ENCODE measurements at places on chromosomes 16 and 17.

DNA sequence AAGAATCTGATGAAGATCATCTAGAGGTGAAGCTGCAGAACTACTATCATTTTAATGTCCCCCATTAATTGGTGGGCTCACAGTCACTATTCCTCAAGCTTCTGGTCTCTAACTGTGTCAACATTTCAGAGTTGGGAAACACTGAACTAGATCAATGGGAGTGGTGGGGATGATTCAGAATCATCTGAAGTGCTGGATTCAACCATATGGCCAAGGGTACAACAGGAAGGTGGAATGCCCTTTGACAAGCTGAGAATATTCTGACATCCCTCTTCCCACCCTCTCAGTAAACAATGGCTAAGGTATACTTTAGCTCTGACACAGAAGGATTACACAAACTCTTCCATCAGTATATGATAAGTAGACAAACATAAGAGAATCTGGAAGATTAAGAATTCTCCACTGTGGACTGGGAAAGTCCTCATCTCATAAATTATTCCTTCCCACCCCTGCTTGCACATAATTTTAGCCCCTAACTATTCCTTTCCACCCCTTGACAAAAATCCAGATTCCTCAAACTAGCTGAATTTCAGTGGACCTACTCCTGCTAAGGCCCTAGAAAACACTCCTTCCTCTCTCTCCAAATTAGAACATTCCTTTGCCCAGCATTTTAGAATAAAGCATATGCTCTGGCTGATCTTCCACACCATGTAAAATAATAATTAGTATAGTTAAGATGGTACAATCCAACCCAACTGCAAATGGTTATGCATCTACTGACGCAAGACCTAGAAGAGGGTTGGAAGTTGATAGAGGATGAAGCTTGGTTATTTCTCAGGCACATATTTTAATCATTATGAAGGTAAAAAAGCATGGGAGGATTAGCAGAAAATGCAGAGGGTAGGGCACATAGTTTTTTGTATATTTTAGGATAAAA is 16.3 kb upstream of the RFFL start:
- DNase-seq, result no peak

DNA sequence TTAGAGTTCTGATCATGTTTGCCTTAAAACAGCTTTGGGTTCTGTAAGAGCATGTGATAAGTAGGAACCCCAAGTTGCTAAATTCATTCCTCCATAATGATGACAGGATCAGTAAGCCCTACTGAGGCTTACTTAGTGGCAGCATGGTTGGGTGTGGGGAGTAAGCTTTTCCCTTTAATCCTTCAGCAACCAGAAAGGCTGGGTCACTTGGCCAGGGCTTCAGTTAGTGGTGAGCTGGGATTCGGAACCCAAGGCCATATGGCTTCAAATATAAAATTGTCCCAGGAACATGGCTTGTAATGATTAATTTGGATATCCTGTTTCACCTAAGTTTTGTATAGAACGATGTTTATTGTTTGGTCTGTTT is 850 bp downstream of the GINS3 start:
- no peak for DNase-seq

GRCh38 chr16:51523400-51523799 is 372.3 kb upstream of the SALL1 start:
- no peak for DNase-seq

- no peak for DNase-seq
Observed at GRCh38 chr16:6232056-6232455, 1100.6 kb upstream of the RBFOX1 start.

DNA sequence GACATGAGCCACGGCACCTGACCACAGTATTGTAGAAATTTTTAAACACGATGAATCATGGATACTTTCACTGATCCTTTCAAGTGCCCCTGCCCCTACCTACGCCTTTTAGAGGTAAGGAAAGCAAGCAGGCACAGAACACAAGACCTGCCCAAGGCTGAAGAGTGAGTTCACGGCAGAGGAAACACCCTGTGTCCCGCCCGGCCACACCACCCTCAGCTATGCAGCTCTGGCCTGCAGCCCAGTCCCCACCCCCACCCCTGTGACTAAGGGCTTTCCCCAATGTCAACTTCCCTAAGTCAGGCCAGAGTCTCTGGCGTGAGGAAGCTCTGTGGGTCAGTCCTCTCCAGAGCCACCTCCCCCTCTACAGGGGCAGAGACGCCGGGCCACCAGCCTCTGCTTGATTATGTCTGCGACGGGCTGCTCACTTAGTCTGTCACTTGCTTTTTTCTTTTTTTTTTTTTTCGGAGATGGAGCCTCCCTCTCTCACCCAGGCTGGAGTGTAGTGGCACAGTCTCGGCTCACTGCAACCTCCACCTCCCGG is 8.4 kb downstream of the SLC16A5 start:
- DNase-seq, result no peak

DNA sequence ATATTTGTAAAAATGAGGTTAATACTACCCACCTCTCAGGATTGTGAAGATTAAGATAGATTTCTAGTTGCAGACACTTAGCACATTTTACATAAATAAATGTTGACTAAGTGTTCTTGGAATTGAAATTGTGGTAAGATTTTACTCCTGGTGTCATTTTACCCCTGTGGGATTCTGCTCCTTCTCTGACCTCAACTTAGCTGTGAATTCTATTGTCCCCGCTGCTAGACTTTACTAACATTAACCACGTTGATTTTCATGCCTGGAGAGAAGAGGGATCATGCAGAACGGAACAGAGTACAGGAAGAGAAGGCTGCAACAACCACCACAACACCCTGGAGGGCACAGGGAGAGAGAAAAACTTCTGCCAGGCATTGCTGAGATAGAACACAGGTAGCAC is 2.1 kb upstream of the TOM1L1 start:
- DNase-seq, result no peak

- no peak for DNase-seq
Observed at GRCh38 chr16:86198206-86199118, 299.5 kb downstream of the IRF8 start.

DNA sequence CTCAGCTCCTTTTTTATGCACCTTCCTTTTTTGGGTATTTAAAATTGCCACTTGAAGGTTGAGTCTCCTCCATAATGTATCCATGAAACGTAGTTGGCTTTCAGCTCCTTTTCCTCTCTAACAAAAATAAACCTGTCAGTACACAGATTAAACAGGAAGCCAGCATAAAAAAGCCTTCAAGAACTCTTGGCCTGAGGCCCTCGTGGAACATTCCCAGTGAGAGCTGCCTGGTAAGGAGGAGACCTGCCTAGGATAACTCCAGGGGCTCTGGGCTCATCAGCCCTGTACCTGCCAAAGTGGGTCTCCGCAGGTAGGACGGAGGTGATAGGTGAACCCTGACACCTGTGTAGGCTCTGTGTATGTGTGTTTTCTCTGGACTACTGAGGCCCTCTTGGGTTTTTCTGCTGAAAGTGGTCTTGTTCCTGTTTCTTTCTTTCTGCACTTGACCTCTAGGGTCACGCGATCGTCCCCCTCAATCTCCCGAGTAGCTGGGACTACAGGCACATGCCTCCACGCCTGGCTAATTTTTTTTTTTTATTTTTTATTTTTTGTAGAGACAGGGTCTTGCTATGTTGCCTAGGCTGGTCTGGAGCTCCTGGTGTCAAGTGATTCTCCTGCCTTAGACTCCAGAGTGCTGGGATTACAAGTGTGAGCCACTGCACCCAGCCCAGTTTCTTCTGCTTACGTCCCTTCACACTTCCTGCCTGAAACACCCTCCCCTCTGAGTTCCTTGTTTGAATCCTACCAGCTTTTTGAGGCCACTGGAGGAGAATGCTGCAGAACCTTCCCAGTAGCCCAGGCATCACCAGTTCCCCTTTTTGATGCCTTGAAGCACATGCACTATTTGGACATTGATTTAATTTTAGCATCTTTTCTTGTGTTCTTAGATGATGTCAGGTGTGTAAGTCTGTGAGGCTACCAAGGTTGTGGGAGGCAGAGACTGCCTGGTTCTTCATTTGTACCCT is 9.8 kb downstream of the PGS1 start:
- DNase-seq, result no peak

- peak; percentile 29 for DNase-seq
Observed at GRCh38 chr17:69533481-69534234, 119.2 kb downstream of the MAP2K6 start.

- DNase-seq, result no peak
Observed at GRCh38 chr17:82930924-82931698, 91.3 kb upstream of the ZNF750 start.

DNA sequence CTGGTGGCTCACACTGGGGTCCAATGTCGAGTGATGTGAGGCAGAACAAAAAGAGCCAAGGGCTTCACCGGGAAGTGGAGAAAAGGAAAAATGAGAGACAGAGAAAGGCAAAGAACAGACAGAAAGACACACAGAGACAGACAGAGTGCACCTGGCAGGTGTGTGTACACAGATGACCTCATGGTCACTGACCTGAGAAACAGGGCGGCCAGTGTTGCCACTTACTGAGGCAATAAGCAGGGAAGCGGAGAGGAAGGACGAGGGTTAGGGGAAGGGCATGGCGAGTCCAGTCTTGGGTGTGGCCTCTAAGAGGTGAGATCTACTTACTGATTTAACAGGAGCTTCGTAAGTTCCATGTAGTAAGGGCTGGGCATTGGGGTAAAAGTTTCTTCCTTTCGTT is 7.5 kb downstream of the GINS2 start:
- no peak for DNase-seq

DNA sequence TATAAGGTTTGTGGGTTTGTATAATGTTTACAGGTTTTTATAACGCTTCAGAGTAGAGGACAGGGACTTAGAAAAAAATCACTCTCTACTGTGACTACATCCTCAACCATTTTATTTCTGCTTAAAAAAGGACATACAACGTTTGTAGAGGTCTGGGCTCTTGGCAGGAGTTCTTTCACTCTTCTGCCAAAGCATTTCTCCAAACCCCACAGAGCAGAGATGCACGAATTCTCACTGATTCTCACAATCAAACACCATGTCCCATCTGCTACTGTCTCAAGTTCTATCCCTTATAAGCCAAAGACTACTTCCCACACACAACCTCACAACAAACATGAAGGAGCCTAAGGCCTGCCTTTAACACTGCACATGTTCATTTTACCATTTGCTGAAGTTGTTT is 7.0 kb upstream of the ANKFY1 start:
- no peak for DNase-seq

- no peak for DNase-seq
Observed at GRCh38 chr16:46496701-46497100, 124.5 kb downstream of the SHCBP1 start.

GRCh38 chr16:54454616-54455015 is 168.0 kb upstream of the IRX3 start:
- no peak for DNase-seq

DNA sequence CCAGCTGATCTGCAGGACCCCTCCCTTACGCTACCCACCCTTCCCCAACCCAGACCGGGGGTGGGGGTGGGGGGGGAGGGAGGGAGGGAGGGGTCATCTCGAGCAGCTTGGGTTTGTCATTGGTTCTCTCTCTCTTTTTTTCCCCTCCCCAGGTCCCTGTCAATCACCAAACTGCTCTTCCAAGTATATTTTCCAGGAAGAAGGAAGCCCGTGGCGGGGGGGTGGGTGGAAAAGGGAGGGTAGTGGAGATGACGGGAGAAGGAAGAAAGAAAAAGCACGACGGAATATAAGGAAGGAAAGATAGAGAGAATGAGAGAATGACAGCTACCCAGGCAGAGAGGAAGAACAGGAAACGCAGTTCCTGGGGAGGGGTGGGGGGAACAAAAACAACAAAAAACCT is 17.9 kb downstream of the SALL1 start:
- peak; percentile 43 for DNase-seq

GRCh38 chr17:74452841-74453661 is 13.4 kb upstream of the CD300A start:
- DNase-seq, result peak; percentile 58

GRCh38 chr17:60395508-60396065 is 3.7 kb upstream of the USP32 start:
- no peak for DNase-seq

DNA sequence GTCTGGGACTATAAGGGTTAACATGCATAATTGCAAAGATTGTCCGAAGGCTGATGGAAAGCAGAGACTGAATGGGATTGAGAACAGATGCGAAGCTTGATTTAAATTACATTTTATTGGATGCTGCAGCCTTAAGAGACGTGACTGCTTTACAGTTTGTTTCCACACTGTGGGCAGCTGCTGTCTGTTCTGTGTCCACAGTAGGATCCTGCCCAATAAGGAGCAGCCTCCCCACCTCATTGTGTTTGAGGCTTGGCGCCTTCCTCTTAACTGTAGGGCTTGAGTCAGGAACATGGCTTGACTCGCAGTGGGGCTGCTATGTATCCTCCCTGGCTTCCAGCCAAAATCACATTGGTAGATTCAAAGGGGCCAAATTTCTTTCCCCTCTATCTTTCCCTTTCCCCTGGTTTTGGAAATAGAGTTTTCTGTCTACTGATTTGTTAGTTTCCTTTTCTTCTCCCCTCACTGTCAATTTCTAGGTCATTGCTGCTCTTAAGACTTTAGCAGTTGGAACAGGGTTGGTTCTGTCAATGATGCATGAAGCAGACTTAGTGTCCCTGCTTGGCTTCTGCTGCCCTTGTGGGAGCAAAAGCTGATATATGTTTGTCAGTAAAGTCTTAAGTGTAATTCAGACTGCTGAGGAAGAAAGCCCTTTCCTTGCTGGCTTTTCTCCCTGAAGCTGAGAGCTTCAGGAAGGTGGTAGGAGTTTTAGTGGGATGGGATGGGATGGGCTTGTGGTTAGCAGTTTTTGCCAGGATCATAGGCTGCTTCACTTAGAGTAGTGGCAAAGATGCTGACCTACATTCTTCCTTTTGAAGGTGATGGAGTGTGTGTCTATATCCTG is 5.0 kb upstream of the RARA start:
- DNase-seq, result no peak

GRCh38 chr17:65013613-65014391 is 42.7 kb downstream of the GNA13 start:
- no peak for DNase-seq

GRCh38 chr16:87457709-87458423 is 35.0 kb downstream of the ZCCHC14 start:
- no peak for DNase-seq

- no peak for DNase-seq
Observed at GRCh38 chr17:17305281-17305801, 2.2 kb downstream of the NT5M start.

DNA sequence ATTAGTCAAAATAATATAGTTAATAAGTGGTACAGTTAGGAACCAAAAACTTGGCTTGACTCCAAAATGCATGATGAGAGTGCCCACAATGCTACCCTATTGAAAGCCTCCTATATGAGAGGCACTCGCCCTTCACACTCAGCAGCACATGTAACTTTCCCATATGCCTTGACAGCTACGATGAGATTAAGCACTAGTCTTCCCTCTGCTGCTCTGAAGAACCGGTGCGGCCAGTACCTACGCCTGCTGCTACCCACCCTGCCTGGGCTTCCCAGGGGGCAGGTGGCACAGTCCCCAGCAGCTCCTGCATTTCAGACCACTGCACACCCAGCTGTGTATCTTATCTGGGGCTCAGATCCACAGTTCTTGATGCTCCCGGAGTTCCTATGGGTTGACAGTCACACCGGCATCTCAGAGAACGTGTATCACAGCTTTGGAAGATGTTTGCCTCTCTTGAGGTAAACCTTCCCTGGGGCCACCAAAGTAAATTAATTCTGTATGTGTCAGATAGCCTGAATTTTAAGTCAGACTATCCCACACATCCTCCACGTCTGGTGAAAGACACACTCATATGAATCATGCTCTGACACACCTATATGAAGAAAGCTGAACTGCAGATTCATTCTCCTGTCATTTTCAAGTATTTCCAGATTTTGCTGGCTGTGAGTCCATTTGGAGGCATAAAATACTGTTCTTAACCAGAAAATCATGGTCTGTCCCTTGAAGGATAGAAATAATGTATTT is 77.8 kb downstream of the MYH10 start:
- no peak for DNase-seq

All from H1 (cell line).